ENCODE measurements at places on chromosomes 6 and 20. TPM values are rescaled to one million over a fixed set of nuclear protein-coding genes. Genes with fewer than 3 reads are reported as not detected.

DNA sequence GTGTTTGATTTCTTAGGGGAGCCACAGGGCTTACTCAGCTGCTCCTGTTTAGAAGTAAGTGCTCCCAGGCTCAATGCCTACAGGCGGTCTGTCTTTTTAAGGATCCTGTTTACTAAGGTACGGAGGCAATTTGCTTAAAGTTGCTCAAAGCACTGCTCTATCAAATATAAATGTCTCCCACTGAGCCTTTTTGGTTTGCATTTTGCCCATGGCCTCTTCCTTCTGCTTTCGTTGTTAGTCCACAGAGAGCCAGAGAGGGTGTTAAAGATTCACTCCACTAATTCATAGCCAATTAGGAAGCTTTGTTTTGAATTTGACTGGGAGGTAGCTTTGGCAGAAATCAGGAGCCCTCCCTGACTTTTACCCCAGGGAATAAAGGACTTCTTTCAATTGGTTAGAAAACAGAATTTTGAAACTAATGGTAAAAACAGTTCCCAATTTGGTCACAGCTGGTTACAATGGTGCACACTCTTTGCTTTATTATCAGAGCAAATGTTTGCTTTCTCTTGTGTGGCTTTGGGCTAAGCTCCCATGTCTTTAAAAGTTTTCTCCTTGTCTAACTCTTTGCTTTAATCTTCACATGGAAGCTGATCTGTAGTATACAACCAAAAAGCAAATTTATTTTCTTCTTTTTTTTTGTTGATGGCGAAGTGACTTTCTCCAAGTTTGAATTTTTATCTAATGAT lies 126.2 kb downstream of the IMPG1 start:
- DNase-seq = no peak

DNA sequence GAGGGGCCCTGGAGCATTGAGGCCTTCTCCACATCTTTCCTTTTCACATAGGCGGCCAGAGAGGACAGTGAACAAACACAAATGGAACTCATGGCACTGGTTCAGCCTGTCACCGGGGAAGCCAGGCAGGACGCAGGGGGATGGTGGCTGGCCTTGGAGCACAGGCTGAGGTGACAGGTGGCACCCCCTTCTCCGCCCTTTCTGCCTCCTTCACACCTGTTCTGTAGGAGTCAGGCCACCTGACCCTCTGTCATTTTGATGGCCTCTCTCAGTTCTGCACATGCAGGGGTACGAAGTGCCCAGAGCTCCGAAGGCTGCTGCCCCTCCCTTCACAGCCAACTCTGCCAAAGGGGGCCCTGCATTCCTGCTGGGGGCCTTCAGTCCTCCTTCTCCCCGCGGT lies 60.8 kb downstream of the CD40 start:
- no peak for DNase-seq

- DNase-seq = no peak
Observed at GRCh38 chr6:70314296-70314695, 11.4 kb upstream of the COL9A1 start.

GRCh38 chr6:158009114-158009891 lies 27.6 kb downstream of the SYNJ2 start:
- DNase-seq = peak; percentile 84

DNA sequence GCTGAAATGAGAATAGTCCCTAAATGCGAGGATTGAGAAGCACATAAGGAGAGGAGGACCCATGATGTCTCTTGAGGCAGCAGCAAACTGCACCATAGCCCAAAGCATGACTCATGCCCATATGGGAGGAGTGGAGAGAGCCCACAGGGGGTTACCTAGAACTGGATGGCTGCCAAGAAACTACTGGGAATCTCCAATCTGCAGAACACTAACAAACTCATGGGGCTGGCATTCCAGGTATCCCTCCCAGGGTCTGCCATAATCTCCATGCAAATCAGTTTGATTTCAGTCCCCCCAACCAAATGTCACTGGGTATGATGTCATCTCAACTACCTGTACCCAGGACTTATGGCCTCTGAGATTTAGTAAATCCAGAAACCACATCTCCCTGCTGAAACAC lies 410.5 kb downstream of the PTPRT start:
- DNase-seq = no peak

NR2E1 gene
- not detected for total RNA-seq

TBXT gene
- not detected for total RNA-seq

- DNase-seq = peak; percentile 8
Observed at GRCh38 chr6:153392156-153392555, 261.1 kb upstream of the RGS17 start.

- peak; percentile 8 for DNase-seq
Observed at GRCh38 chr20:8361006-8361652, 229.1 kb downstream of the PLCB1 start.

LBP gene
- total RNA-seq = not detected

KIF3B gene
- 24.2 TPM for total RNA-seq

FAM217A gene
- total RNA-seq = not detected

GRCh38 chr6:113857556-113858479 lies 673 bp downstream of the MARCKS start:
- DNase-seq = peak; percentile 66

GRCh38 chr6:20409427-20409971 lies 7.8 kb downstream of the E2F3 start:
- DNase-seq = peak; percentile 17

DNA sequence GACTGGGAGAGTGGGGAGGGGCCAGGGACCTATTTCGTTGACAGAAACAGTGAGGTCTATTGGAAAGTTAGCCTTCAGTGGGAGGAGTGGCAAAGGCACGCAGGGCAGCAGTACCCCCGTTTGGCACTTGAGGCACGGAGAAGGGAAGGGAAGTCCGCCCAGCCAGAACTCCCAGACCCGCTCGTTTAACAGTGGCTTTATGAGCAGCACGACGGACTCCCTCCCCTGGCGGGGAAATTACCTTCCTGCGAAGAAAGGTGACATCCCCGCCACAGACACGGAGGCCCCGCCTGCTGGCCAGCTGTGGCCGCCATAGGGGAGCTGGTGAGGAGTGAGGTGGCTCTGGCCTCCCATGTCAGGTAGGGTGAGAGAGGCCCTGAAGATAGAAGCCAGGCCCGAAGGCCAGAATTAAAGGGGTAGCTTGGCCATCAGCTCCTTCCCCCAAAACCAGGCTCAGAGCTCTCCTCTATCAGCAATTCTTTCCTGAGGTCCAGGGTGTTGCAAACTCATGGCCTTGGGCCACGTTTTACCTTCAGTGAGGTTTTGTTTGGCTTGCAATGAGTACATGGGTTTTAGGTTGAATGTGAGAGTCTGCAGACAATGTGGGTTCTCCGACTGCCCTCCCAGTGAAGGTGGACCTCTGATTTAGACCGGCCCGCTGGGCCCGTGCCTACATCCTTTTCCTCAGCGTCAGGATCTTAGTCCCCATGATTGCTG lies 123.7 kb downstream of the MRPL14 start:
- DNase-seq = no peak

PEX7 gene
- total RNA-seq = 7.4 TPM

SCAND1 gene
- total RNA-seq = 41.0 TPM

- no peak for DNase-seq
Observed at GRCh38 chr6:170368544-170368943, 62.0 kb downstream of the FAM120B start.
